ENCODE measurements at places on chromosomes 3 and 15. TPM values are rescaled to one million over a fixed set of nuclear protein-coding genes. Genes with fewer than 3 reads are reported as not detected.

PDZRN3 gene
- 7.7 TPM for polyA plus RNA-seq

CEMIP gene
- 2.6 TPM for polyA plus RNA-seq

ACKR4 gene
- polyA plus RNA-seq = not detected

DNAH12 gene
- polyA plus RNA-seq = 0.77 TPM

DOCK3 gene
- 8.6 TPM for polyA plus RNA-seq

DUSP7 gene
- 0.25 TPM for polyA plus RNA-seq
